Foreskin melanocyte (primary cell): ENCODE measurements at places on chromosomes 12 and 14.

GRCh38 chr14:51006781-51007211 is 62.5 kb upstream of the PYGL start:
- DNase-seq = peak; percentile 80

- DNase-seq = no peak
Measured at GRCh38 chr14:59823179-59823578, 47.4 kb downstream of the RTN1 start.

DNA sequence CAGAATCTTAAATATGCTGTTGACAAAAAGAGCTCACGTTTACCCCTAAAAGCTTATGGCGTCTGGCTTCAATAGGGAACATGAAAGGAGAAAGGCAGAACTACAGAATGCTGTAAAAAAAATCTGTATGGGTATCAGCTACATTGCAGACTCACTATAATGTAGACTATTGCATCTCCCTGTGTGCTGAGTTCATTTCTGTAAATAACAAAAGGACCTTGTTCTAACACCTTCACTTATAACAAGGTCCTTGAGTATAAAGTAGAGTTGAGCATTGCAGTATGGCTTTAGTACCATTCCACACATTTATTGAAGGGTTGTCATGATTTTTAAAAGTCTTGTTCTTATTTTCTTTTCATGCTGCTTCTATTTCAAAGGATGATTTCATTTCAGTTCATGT is 165.3 kb downstream of the NPAS3 start:
- DNase-seq = no peak

GRCh38 chr12:49878021-49878420 is 25.7 kb downstream of the FAIM2 start:
- DNase-seq = no peak

GRCh38 chr12:106079148-106079738 is 59.5 kb downstream of the NUAK1 start:
- no peak for DNase-seq

- no peak for DNase-seq
Measured at GRCh38 chr14:95564060-95564459, 29.2 kb downstream of the GLRX5 start.

DNA sequence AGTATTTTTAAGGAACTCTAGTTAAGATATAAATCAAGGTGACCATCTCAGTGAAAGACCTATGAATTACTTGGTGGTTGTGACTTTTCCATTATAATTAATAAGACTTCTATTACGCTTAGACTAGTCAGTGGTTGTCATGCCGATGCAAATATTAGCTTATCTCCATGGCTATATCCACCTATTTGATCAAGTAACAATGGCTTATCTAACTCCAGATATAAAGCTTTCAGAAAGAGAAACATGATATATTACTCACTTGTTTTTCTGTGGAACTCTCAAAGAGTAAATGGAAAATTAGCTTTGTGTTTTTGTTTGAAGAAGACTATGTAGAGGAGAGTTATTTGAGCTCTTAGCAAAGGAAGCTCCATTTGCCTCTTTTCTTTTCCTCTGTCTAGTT is 323.8 kb upstream of the DCN start:
- DNase-seq = no peak

GRCh38 chr14:85463512-85463911 is 66.4 kb upstream of the FLRT2 start:
- DNase-seq = no peak

GRCh38 chr14:105385322-105385637 is 13.1 kb upstream of the TEX22 start:
- DNase-seq = no peak
